ENCODE measurements at places on chromosomes 7 and 10.

GRCh38 chr10:103193820-103194529 lies 903 bp upstream of the NT5C2 start:
- no peak for DNase-seq

DNA sequence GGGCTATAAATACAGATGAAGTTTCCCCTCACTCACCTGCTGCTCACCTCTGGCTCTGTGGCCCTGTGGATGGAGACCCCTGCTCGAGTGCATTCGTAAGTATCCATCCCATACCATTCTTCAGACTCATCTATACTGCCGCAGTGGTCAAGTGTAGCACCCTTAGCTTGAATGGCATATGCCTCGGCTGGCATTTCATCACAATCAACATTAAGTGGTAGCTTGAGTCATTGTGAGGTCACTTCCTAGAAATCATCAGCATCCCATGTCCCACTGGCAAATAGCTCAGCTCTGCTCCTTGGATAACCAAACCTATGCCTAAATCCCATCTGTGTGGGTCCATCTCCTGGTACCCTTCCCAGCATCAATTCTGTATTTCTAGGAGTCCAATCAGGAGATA lies 38.2 kb downstream of the MDH2 start:
- DNase-seq = no peak

DNA sequence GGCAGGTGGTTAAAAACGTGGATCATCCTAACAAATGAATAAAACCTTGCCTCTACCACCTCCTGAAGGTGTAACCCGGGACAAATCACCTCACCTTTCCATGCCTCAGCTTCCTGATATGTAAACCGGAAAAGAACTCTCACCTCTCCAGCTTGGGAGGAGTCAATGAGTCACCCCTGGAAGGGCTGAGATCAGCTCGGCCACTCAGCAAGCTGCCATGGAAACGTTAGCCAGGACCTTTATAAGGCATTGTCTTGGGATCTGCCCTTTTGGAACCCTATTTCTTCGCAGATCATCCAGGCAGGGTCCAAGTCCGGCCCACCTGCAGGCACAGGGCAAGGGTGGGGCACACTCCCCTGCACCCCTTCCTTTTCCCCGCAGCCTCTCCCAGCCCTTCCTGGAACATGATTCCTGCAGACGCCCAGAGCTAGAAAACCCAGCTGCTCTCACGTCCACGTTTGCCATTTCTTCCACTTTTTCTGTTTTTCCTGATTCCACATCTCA lies 81.6 kb upstream of the PFKP start:
- DNase-seq = no peak

DNA sequence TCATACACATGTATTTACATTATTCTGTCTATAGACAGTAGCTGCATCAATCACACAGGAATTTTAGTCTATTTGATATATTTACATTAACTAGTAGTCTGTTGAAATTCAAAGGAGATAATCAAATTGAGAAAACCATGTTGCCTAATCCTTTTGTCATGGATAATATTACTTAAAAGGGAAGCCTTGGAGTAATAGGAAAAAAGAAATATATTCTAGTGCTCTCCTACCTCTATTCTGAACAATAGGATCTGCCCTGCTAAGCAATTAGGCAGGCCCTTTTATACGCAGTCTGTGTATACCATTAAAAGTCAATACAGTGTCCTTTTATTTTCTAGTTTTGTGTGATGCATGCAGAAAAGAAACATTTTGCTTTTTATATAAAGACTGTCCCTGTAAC lies 24.5 kb downstream of the UMAD1 start:
- no peak for DNase-seq

- no peak for DNase-seq
These were observed 23.9 kb downstream of the HECTD2 start for GRCh38 chr10:91434041-91434440.

- DNase-seq = no peak
These were observed 5.8 kb upstream of the KLF6 start for GRCh38 chr10:3790858-3791257.

DNA sequence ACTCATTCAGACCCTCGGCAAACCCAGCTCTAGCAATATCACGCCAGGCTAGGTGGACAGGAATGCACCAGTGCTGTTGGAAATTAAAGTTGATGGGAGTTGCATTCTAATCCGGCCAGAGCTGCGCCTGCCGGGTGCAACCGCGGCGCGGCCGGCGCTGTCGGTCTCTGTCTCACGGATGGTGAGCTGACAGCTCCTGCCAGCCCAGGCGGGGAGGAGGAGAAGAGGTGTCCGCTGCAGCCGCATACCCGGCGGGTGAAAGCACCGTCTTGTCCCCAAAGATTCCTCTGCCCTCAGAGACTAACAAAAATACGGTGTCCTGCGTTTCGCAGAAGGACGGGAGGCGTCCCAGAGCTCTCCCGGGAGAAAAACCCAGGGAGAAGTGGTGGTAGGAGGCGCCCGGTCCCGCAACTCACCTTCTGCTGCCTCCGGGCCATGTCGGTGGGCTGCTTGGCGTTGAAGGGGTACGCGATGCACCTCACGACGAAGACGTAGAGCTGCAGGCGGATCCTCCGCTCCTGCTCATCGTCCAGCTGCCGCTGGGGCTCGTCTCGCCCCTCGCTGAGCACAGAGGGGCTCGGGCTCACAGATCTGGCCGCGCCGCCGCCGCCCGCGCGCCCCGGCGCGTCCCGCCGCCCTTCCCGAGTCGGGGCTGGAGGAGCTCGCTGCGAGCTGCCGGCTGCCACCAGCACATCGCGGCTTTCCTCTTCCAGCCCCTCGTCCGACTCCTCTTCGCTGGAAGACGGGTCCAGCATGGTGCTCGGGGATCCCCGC lies 490 bp downstream of the CADPS2 start:
- peak; percentile 70 for DNase-seq

- DNase-seq = no peak
These were observed 3.9 kb upstream of the FAS start for GRCh38 chr10:88986549-88987242.
